ENCODE measurements at places on chromosomes 11 and 22.

DNA sequence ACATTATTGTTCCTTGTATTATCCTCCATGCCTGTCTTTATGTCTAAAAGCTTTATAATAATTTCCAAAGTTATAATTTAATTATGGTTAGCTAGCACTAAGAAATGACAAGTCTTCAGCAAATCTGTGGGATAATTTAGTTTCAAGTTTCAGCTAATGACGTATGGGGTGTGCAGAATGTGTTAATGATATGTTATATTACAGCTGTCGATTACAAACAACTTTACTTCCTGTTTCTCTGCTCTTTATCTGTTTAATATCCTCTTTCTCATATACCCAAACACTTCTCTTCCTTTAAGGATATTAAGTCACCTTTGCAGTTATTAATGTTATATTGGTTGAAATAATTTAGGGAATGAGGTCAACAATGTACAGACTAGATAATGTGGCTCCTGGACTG is 161.8 kb downstream of the CASP12 start:
- DNase-seq: no peak

- DNase-seq: no peak
Measured at GRCh38 chr11:81255895-81256294, 1477.8 kb downstream of the FAM181B start.

DNA sequence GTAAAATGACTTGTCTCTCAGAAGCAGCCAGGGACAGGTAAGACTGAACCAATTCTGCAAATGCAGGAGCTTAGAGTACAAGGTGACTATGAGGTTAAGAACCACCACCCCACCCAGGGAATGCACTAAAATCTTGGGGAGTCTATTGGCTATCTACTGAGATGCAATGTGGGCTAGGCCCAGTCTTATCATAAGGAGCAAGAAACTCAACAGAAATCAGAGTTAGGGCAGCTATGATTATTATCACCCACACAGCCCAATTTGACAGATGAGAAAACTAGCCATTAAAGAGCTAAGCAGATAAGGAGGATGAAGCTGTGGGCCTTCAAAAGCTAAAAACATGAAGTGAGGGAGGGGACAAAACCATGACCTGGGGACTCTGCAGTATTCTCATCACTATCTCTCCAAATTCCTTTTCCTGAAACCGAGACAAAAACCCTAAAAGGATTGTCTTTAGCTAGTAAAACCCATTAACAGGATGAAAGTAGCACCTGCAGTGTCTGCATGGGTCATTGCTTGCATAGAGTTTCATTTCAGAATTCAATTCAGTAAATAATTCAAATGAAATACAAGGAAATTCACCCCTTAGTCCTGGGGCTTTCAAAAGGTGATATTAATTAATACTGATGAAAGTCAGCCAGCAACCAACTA is 68.8 kb upstream of the USP47 start:
- DNase-seq: no peak

GRCh38 chr11:94968334-94968958 is 4.9 kb downstream of the CWC15 start:
- peak; percentile 77 for DNase-seq

DNA sequence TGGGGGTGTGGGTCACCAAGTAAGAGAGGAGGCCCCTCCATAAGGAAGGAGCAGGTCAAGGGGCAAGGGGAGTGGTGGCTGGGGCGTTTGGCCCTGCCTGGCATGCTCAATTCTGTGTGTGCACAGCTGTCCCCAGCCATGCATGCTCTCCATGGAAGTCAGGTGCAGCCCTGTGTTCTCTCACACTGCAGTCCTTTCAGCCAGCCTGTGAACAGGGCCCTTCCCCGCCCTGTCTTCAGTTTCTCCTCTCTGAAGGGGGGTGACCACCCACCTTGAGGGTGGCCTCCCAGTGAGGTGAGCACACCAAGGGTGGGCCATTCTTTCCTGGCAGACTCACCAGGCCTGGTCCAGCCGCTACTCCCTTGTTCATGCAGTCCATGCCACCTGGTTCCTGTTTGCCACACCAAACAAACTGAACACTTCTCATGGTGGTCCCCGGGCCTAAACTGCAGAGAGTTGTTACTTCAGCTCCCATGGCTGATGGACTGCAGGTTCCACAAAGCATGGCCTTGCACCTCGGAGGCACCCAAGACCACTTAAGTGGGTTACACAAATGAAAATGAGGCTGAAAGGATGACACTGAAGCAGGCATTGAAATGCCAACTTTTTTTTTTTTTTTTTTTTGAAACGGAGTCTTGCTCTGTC is 1.7 kb upstream of the CHCHD10 start:
- DNase-seq: no peak

- no peak for DNase-seq
Measured at GRCh38 chr11:108369064-108369463, 98.3 kb downstream of the C11orf65 start.

- no peak for DNase-seq
Measured at GRCh38 chr11:61454520-61454919, 24.6 kb downstream of the SDHAF2 start.

GRCh38 chr22:47783433-47784366 is 1021.2 kb downstream of the TBC1D22A start:
- no peak for DNase-seq

GRCh38 chr11:126716456-126717083 is 284.0 kb downstream of the KIRREL3 start:
- peak; percentile 22 for DNase-seq

- DNase-seq: no peak
Measured at GRCh38 chr11:102633385-102634026, 8.4 kb upstream of the MMP20 start.

GRCh38 chr11:121282386-121282785 is 10.2 kb upstream of the SC5D start:
- DNase-seq: no peak

- no peak for DNase-seq
Measured at GRCh38 chr11:68442433-68442832, 18.1 kb upstream of the PPP6R3 start.

DNA sequence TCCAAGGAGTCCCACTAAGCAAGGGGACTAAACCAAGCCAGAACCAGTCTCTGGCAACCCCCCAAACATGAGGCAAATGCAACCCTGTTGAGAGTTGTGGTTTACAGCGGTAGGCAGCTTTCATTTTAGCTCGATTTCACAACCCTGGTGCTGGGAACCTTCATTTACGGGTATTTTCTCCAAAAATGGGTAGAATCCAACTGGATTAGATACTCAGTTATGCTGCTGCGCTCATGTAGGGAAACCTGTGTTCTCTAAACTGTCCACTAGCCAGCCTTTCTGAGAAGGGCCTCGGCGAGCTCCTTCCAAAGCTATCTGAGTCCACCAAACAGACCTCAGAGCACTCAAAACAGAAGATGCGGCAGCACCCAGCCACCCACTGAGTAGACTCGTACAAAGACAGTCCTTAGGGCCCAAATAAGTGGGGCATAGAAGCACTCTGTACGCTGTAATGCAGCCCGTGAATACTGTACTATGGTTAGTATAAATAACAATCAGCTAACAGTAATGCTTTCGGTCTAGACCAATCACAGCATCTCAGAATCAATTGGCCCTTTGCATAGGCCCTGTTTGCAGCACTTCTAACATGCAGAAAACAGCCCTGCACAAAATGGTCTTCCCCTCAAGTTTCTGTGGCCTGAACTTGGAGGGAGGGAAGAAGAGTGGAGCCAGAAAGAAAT is 104.7 kb downstream of the ETS1 start:
- peak; percentile 94 for DNase-seq

- no peak for DNase-seq
Measured at GRCh38 chr11:45337583-45338360, 51.6 kb upstream of the SYT13 start.

DNA sequence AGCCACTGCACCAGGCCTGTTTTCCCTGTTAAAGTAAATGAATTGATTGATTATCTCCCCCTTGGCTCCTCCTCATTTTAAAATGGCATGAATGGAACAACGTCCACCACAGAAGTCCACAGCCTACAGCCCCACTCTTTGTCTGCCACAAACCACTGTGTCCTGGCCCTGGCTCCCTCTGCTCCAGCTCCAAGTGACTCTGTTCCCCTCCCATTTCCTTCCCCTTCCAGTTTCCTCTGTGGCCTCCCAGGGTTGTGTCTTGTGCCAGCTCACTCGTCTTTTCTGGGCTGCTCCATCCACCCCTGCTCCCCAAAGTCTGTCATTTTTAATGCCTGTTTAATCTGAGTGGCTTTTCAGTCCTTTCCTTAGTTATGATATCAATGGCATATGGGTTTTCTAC is 52.4 kb upstream of the CD5 start:
- DNase-seq: no peak

DNA sequence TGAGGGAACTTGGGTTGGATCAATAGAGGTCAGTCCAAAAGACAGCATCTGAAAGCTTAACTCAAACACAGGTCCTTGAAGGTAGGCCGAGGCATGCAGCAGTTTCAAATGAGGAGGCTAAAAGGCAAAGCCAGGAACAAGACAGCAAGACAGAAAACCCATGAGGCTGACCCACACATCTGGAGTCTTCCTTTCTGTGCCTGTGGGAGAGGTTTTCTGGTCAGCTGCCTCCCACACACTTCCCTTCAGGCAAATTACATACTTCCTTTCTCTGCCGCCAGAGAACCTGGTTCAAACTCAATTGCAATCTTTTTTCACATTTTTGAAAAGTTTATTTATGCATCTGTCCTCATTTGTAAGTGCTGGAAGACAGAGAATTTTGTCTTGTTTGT is 29.8 kb upstream of the CRTAM start:
- peak; percentile 63 for DNase-seq

DNA sequence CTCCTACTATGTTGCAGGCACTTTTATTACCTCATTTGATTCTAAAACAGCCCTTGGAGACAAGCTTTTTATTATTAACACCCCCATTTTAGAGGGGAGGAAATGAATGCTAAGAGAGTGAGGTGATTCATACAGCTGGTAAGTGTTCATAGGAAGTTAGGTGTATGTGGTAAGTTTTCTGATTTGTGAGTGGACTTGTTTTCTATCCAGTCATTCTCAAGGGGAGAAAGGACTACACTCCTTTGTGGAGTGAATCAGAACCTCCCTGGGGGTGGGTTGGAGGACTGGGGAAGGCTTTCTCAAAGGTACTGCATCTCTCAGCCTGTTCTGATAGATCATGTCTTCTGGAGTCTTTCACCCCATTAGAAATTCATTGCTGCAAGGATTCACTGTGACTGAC is 23.5 kb downstream of the PKNOX2 start:
- peak; percentile 50 for DNase-seq

GRCh38 chr11:132579136-132579535 is 953.2 kb downstream of the OPCML start:
- DNase-seq: no peak

- no peak for DNase-seq
Measured at GRCh38 chr11:21861314-21861713, 331.6 kb upstream of the ANO5 start.

DNA sequence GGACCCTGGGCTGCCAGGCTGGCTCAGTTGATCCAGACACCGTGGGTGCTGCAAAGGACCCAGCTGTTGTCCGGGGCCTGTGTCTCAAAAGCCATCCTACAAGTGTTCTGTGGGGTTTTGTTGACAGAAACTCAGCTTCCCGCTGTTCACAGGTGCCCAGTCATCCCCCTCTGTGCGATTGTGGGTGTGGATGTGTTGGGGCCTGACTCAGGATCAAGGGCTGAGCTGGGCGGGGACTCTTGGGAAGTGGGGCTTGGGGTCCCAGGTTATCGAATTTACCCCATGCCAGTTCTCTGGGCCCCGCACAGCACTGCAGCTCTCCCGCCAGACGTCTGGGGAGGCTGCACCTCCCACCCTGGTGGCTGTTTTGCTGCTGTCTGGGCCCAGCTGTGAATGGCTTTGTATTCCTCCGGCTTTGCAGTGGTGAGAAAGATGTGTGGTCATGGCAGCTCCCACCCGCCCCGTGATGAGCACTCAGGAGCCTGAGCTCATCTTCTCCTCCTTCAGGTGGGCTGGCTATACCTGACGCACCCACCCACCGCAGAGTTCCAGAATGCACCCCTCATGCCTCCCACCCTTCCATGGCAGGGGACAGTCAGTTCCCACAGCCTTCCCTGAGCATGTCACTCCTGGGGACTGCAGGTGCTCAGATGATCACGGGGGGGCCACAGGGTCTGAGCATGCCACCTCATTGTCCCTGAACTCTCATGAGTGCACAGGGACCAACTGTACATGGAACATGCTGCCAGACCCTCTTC is 3.6 kb upstream of the AP2A2 start:
- DNase-seq: no peak

GRCh38 chr11:114031246-114031966 is 28.1 kb upstream of the ZBTB16 start:
- DNase-seq: no peak

- DNase-seq: no peak
Measured at GRCh38 chr11:71450939-71451338, 2.1 kb upstream of the NADSYN1 start.

GRCh38 chr11:66864172-66864901 is 7.5 kb downstream of the LRFN4 start:
- DNase-seq: no peak

GRCh38 chr11:13440100-13440855 is 22.7 kb downstream of the BTBD10 start:
- peak; percentile 94 for DNase-seq

DNA sequence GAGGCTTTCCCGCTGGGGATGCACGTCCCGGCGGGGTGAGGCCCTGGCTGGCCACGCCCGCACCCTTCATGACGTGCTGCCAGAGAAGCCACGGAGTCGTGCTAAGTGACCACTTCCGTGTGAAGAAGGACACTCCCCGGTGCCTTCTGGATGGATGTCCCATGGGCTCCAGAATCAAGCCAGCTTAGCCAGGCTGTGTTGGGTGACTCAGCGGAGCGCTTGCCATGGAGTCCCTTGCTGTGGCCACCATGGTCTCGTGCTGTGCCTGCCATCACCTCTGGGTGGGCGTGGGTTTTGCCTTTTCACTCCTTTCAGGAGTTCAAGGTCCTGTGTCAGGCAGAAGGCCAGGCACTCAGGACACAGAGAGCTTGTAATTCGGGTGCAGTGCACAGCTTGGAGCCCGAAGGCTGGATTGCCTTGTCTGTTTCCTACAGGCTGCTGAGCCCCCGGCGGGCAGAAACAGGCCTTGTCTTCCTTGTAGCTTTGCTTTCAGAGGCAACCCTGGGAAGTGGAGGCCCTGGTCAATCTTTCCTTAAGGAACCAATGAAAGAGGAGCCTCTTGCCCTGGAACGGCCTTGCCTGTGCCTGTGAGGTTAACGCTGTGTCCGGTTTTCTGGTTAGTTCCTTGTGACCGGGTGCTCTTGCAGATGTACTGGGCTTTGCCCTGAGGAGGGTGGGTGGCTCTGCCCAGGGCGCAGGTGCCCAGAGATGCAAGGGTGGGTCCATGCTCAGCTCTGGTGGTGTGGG is 268.6 kb downstream of the TBC1D22A start:
- DNase-seq: no peak

All from cardiac fibroblast (primary cell).